ENCODE measurements at places on chromosomes 13 and 19.

DNA sequence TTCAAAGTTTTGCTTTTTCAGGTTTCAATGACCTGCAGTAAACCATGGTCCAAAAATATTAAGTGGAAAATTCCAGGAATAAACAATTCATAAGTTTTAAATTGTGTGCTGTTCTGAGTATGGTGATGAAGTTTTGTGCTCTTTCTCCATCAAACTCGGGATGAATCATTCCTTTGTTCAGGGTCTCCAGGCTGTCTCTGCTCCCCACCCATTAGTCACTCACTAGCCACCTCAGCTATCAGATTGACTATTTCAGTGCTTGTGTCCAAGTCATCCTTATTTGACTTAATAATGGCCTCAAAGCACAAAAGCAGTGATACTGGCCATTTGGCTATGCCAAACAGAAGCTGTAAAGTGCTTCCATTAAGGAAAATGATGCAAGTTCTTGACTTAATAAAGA, 1140.4 kb downstream of the EFNB2 start:
- DNase-seq = no peak

DNA sequence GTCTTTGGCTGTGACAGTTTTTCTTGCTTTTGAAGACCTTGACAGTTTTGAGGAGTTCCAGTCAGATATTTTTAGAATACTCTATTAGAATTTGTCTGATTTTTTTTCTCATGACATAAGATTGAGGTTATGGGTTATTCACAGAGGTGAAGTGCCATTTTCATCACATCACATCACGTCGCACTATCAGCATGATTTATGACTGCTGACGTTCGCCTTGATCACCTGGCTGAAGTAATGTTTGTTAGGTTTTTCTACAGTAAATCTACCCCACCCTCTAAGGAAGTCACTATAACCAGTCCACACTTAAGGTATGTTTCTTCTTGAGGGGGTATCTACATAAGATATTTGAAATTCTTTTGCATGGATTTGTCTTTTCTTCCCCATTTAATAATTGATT, 169.7 kb downstream of the NDFIP2 start:
- no peak for DNase-seq

- DNase-seq = no peak
Measured at GRCh38 chr13:71754407-71754974, 112.5 kb downstream of the DACH1 start.

DNA sequence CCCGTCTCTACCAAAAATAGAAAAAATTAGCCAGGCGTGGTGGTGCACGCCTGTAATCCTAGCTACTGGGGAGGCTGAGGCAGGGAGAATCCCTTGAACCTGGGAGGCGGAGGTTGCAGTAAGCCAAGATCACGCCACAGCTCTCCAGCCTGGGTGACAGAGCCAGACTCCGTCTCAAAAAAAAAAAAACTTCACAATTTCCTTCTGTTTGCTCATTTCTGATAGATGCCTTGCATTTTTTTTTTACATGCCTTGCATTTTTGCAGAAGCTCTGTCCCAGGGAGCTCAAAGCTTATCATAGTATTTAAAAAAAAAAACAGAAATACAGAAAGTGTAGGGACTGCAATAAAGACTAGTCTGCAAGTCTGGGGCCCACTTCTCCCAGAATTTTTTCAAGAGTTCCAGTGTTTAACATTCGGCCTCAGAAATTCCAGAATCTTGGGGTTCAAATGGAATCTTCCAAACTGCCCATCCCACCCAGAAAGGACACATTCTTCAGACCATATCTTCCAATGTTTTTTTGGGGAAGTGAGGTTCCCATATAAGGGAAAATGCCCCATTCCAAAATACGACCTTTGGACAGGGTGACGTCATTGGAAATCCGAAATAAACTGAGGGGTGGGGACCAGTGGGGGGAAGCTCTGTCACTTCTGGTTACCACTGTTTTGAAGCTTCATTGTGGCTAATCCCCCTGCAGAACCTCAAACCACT, 17.2 kb upstream of the RAB8A start:
- DNase-seq = no peak

DNA sequence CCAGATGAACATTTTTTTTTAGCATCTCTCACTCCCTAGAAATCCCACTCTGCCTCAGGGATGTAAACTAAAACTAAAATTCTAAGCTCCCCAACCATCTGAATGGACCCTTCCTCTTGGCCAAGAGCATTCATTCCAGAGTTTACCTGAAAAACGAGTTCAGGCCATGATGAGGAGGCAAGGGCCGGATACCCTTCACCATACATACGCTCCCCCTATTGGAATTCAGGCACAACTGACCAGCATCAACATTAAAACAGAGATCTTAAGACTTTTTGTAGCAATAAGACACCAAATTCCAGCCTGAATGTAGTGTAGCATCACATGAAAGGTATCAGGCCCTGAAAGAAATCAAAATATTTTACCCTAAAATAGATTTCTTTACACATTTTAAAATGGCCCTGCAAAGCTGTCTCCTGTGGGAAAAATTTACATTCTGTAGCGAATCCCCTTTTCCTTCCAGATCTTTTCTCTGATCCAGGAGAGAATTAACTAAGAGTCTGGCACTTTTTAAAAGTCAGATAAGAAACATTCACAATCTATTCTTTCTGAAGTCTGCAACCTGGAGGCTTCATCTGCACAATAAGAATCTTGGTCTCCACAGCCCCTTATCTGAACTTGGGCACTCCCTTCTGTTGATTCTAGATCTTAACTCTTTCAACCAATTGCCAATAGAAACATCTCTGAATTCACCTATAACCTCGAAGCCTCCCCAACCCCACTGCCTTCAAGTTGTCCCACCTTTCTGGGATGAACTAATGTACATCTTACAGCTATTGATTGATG, 888.5 kb downstream of the UQCRFS1 start:
- no peak for DNase-seq

GRCh38 chr19:7540761-7541474, 5.4 kb downstream of the PNPLA6 start:
- DNase-seq = no peak

DNA sequence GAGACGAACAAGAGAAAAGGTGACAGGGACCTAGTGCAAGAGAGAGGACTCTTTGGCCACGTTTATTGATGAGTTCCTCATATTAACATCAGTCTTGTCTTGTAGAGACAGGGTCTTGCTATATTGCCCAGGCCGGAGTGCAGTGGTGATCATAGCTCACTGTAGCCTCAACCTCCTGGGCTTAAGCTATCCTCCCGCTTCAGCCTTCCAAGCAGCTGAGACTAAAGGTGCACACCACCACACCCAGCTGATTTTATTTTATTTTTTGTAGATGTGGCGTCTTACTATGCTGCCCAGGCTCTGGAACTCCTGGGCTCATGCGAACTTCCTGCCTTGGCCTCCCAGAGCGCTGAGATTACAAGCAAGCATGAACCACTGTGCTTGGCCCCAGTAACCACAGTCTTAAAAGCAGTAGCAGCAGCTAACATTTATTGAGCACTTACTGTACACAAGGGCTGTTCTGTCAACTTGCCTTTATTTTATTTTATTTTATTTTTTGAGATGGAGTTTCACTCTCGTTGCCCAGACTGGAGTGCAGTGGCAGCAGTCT, 1.1 kb upstream of the SH2D3A start:
- DNase-seq = no peak

Measured in stimulated activated CD8-positive, alpha-beta memory T cell treated with anti-CD3 and anti-CD28 coated beads, Interleukin-4, amount 100 ng/mL, for 4 hours (primary cell).